Muscle of back (tissue), 13 donors: ENCODE measurements at places on chromosomes 2 and 18.
A peak's percentile ranks its signal among the peaks of the same experiment; 100 is the strongest.

- no peak for DNase-seq
Observed at GRCh38 chr2:170332676-170333402, 154.9 kb downstream of the MYO3B start.

- no peak for DNase-seq
Observed at GRCh38 chr2:173395567-173396351, 41.1 kb downstream of the CDCA7 start.

DNA sequence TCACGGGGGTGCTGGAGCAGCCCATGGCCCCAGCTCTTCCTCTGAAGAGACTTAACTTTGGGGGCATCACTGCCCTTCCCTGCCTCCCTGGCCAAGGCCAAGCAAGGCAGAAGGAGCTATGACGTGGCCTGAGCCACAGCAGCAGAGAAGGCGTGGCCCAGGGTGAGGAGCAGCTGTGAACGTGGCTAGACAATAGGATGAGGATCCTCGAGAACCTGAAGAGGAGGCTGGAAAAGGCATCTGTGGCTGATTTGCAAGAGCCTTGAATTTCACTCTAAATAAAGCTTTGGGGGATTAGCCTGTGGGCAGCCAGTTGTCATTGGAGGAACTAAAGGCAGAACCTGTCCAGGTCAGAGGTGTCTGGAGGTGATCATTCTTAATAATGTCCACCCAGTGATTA, 652.9 kb upstream of the ID2 start:
- no peak for DNase-seq

GRCh38 chr2:45929674-45930395, 278.4 kb downstream of the PRKCE start:
- no peak for DNase-seq

- no peak for DNase-seq
Observed at GRCh38 chr2:95350774-95351597, 51.5 kb upstream of the FAHD2A start.

DNA sequence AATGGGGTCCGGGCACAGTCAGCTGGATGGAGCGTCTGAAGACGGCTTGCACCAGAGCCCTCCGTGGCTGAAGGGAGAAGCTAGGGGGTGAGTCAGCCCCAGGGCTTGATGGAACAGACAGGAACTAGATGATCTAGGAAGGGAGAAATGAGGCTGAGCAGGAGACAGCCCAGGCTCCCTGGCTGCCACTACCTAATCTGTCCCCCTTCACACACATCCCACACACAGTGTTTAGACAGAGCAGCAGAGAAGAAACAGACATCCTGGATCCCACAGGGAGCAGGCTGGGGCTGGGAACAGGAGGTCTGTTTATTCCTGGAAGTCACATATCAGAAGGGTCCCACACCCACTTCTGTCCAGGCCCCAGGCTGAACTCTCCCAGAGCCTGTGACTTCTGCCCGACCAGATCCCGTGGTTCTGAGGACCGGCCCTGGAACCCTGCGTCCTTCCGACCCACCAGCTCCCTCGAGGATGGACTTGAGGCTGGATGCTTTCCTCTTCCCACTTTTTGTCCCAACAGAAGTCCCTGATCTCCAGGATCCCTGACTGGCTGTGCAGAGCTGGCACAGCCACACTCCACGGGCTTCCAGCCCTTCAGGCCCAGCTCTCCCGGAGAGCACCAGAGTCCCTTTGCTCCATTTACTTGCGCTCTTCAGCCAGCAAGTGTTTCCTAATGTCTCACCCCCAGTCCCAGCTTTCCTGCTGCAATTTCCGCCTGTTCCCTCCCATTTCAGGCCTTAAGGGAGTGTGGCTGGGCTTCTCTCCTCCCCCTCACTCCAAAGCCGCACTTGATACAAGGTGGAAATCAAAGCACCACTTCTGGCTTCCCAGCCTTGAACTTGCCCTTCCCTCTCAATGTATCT, 1.5 kb upstream of the GPBAR1 start:
- DNase-seq: no peak

DNA sequence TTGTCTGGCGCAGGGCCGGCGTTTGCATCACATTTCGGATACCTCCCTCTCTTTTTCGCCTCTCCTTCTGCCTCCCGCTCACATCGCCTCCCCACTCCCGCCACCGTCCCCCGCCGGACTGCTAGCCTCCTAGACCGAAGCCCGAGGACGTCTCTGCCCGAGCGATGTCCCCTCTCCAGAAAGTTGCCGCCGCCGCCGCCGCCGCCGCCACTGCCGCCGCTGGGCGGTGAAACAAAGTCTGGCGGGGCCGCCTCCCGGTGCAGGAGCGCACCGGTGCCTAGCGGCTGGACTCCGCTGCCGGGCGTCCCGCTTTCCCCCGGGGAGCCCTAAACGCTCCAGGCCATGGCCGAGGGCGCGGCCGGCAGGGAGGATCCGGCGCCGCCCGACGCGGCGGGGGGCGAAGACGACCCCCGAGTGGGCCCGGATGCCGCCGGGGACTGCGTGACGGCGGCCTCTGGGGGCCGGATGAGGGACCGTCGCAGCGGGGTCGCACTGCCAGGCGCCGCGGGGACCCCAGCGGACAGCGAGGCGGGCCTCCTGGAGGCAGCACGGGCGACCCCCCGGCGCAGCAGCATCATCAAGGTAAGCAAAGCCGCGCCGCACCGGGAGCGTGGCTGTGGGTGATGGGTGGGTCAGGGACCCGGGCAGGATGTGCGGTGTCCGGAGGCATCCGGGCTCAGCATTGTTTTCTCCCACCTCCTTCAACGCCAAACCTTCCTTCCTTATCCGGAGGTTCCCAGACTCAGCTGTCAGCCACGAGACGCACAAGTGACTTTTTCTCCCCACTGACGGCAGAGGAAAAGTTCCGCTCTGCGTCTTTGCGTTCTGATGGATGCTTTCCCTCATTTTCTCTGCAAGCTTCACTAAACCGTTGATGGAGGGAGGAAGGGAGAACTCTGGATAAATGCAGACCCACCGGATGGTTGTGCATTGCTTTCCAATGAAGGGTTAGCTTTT, 643 bp downstream of the PLCL1 start:
- peak; percentile 49 for DNase-seq

DNA sequence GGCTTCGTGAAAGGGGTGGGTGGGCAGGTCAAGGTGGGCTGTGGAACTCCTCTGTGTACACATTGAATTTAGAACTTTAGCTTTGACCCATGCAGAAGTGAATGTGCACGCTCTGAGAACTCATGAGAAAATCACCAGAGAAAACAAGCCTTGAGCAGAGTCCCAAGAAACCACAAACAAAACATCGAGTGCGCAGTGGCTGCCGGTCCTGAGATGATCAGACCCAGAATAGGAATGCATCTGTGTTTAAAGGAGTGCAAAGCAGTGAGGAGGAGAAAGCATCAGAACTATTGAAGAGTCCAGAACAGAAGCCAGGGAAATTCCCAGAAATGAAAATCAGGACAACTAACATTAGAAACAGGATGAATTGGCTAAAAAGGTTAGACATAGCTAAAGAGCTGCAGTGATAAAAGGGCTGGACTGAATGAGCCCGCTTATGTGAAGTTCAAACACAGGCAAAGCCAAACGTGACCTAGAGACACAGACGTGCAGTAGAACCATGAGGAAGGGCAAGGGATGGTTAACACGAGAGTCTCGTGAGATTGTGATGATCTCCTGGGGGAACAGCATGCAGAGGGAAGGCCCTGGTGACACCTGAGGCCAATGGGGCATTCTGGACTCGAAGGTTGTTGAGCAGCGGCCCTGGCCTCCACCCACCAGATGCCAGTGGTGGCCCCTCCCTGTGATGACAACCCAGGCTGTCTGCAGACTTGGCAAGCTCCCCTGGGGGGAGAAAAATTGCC, 16.4 kb upstream of the TXNL4A start:
- DNase-seq: no peak

DNA sequence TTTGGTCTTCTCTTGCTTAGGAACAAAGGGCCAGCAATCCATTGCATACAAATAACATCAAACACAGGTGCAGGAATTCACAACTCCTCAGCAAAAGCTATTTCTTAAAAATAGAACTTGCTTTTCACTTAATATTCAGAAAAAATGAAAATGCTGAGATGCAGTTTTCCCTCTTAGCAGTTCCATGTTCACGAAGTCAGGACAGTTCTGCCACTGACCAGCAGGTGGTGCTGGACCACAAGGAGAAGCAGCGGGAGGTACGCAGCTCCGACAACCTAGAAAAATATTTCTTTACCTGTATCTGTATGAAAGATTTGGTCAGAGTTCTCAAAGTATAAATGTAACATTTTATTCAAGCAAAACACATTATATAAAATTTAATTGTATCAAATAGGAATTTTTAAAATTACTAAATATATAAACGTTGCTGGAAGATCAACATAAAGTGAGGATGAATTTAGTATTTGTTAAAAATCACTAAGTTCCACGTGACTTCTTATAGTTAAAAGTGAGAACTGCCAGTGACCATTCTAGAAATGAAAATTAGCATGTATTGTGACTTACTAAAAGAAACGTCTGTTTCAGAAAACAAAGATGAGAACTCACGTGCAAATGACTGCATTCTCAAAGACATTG, 48.8 kb downstream of the ADNP2 start:
- peak; percentile 77 for DNase-seq

DNA sequence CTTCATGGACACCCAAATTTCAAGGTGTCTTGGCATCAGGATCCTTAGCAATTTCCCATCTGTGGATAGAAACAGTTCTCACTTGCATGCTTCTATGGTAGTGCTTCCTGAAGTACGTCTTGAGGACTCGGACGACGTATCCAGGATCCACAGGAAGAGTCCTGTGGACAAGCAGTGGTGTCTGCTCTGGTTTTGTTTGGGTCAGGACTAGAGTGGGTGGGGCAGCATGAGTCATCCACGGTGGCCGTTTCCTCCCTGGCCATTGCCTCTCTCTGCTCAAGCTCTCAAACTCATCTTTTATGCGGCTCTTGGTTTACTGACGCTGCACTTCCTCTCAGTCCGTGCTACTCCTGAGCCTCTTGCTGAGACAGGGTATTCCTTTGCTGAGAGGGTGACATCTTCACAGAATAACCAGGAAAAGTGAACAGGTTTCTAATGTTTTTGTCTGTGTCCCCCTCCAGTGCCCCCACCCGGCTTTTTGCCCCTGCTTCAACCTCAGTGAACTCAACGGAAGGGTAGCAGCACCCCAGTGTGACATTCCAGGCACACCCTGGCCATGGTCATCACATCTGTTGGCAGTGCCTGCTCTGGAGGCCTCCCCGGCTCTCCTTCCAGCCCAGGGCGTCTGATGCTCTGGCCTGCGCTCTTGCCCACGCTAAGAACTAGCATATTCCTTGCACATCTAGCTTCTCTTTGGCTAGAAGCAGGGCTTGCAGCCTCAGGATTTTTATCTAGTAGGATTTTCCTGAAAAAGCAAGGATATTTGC, 62.2 kb downstream of the ARMC9 start:
- DNase-seq: no peak
